ENCODE measurements at places on chromosomes 2 and 18. TPM values are rescaled to one million over a fixed set of nuclear protein-coding genes. Genes with fewer than 3 reads are reported as not detected.

GRCh38 chr2:95179451-95179850, 13.8 kb downstream of the ZNF2 start:
- no peak for DNase-seq

- DNase-seq = no peak
Observed at GRCh38 chr2:209431701-209432100, 7.9 kb downstream of the MAP2 start.

DNA sequence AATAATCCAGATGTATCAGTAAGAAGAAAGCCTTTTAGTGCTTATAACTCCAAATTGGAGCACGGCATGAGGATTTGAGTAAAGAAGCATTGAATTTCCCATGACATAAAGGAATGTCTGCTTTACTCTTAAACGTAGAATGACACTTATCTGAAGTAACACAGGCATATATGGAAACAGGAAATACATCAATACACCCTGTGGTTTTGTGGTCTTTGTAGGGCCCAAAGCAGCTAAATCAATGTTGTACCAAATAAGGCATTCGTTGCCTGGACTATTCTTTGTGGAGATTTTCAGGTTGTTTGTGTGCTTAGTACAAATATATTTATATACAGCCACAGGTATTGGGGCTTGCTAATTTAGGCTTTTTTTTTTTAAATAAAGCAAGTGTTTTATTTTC, 660.5 kb downstream of the LRRTM4 start:
- DNase-seq = no peak

DNA sequence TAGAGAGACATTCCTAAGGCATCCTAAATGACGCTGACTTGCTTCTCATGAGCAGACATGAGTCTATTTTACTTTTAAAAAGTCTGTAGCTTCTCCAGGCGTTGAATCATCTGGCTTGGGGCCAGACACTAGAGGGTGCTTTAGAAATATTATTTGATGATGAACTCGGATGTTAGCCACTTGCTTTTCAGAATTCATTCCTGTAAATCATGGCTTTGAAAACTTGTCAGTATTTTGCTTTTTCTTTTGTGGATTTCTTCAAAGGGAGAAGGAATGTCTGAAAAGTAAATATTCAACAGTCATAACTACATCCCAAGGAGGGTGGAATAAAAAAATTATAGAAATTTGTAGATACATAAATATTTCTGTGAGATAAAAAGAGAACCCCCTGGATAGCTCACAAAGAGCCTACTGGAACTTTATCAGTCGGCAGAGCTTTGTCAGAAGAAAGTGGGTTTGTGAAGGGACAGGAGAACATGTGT, 370.8 kb downstream of the OSR1 start:
- DNase-seq = peak; percentile 61

GRCh38 chr18:73261923-73262322, 394.1 kb upstream of the NETO1 start:
- DNase-seq = no peak

DNA sequence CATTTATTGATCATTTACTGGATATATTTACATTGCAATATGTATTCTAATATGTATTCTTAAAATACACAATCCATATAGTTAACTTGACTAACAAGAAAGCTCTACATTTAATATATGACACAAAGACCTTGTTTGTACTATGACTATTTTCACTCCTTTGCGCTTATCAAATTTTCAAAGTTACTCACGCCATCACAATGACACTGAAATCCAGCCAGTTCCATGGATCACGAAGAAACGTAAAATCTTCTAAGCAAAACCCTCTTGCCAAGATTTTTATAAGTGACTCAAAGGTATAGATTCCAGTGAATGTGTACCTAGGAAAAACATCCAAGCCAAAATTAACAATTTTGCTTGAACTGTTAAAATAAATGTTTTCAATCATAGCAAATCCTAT, 39.6 kb downstream of the SCN3A start:
- no peak for DNase-seq

GRCh38 chr18:55283309-55283708, 304.7 kb downstream of the TCF4 start:
- no peak for DNase-seq

DNA sequence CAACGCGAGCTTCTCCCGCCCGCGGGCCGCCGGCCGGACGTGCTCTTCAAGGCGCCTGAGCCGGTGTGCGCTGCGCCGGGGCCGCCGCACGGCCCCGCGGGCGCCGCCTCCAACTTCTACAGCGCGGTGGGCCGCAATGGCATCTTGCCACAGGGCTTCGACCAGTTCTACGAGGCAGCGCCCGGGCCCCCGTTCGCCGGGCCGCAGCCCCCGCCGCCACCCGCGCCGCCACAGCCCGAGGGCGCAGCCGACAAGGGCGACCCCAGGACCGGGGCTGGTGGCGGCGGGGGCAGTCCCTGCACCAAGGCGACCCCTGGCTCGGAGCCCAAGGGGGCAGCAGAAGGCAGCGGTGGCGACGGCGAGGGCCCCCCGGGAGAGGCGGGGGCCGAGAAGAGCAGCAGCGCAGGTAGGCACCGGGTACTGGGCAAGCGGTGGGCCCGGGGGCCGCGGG, 676 bp downstream of the HOXD11 start:
- DNase-seq = no peak

GRCh38 chr2:37349231-37349860, 4.9 kb downstream of the QPCT start:
- DNase-seq = no peak

DNA sequence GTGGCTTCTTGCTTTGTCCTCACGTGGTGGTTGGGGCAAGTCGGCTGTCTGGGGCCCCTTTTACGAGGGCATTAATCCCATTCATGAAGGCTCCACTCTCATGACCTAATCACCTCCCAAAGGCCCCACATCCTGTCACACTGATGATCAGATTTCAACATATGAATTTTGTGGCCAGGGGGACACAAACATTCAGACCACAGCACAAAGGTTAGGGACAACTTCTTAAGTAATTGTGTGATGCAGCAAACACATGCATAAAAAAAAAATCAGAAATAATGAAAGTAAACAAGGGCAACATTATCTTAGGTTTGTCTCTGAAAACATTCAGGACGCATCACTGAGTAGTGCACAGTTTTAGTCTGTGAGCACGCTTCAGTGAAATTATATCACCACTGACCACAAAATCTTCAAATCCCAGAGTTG, 54.2 kb upstream of the FRZB start:
- DNase-seq = no peak

GRCh38 chr2:164182116-164182627, 439.1 kb downstream of the GRB14 start:
- no peak for DNase-seq

DNA sequence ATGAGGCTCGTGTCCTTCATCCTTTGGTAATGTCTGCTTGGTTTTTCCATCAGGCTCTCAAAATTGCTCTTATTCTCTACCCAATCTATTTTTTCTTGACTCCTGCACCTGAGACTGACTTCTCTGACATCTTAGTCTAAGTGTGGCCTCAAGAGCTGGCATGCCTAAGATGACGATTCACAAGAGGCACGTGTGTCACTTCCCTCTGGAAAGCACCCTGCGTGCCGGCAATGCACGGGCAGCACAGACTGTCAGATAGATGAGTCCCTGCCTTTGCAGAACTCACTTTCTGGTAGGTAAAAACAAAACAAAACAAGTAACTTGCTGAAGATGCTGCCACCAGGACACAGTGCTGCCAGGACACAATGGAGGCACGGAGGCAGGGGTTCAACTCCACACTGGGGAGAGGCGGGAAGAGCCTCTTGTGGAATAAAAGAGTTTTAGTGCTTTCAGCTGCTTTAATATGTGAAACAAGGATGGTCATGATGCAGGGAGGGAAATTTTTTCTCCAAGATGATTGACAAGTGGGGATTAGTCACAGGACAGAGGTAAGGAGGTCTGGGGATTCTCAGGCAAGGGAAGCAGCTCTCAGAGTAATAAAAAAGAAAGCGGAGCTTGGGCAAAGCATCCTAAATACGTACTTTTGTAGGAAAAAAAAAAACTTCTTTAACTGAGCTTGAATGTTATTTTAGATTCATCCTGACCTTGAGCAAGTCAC, 27.3 kb downstream of the CYB5A start:
- DNase-seq = no peak

DNA sequence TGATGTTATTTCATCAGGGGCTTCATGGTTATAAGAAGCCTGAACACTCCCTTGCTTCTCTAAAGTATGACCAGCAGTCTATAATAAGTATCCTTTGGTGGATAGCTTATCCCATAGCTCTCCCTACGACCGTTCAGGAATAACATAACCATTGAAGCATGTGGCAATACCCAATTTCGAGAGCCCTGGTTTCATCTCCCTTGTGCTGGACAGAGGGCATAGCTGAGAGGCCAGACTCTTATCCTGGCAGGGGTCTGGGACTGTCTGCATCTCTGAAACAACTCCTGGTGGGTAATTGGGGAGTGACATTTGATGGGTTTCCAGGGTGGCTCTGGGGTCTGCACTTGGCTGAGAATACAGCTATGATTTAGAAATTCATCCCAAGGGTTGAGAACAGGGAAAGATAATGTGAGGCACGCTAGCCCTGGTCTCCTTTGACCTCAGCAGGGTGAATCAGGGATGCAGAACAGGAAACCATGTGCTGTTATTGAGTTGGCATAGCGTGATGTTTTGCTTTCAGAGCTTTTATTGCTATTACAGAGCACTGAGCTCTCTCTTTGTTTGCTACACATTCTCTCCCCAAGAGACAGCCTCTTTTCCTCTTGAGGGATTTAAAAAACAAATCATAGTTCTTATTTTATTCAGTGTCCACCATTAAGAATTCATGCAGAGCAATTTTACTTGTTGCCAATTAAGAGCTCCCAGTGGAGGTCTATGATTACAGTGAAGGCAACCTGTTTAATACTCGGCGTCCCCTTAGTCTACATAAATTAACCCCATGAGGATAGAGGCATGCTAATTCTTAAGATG, 274.5 kb downstream of the NCKAP5 start:
- no peak for DNase-seq

- no peak for DNase-seq
Observed at GRCh38 chr2:143255899-143256298, 126.7 kb downstream of the ARHGAP15 start.

- peak; percentile 34 for DNase-seq
Observed at GRCh38 chr2:46836295-46837111, 79.1 kb downstream of the MCFD2 start.

DNA sequence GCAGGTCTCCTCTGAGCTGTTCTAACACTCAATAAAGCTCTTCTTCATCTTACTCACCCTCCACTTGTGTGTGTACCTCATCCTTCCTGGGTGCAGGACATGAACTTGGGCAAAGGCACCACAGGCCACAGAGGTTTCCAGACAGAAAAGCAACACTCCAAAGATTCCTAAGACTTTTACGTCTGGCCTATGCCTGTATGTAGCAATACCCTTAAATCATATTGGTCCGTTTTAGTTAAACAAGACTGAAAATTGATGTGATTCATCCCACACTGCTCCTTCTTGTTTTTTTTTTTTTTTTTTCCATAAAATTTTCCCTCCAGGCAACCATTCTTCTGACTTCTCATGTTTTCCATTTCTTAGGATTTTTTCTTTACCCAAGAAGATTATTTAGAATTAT, 404.3 kb downstream of the PID1 start:
- DNase-seq = no peak

DNA sequence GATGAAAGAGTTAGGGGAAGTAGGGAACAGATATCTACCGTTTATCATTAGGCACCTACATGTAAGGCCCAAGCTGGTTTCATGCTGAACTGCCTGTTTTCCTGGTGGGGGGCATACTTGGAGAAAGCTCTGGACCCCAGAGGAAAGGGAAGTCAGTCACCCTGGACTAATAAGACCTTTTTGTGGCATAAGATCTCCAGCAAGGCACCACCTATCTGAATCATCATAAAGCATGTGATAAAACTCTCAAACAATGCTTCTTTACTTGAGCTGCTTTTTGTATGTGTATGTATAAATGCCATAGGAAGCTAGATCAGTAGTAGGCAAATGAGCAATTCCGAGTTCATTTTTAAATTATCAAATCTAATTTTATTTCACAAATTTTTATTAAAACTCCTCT, 104.8 kb downstream of the TANC1 start:
- no peak for DNase-seq

DNA sequence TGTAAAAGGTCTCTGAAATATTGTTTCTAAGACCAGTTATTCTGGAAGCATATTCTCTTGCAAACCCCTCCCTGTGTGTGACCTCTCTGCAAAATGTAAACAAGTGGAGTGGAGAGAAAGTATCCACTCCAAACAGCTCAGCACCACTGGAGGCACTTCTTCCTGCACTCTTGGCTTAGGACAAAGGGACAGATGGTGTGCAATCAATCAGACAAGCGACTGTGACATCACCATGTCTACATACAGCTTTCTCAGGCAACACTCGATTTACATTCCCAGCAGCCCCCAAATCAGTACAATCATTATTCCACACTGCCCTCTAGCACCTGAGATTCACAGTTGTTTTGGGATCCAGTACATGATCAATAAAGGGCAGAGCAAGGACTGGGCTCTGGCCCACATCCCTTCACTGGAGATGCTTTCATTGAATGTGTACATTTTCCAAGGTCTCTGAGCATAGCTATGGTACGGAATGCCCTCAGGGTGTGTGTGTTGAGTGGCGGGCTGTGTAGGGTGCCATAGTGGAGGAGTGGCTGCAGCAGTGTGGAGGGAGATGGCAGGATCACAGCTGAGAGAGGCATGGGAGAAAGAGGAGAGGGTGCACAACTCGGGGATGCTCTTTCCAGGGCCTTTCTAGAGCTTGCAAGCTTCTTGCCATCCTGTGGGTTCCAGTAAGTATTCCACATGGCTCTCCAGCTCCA, 311.8 kb upstream of the ST6GAL2 start:
- DNase-seq = peak; percentile 7

Gene SRD5A2
- not detected for total RNA-seq

Gene IL1RN
- total RNA-seq = 29.3 TPM

Gene CBLN2
- not detected for total RNA-seq

Gene NHEJ1
- 6.4 TPM for total RNA-seq
